NCI-H1436 treated with DMSO at 0.1 percent for 48 hours (cell line): ENCODE measurements at places on chromosomes 3 and 15.

GRCh38 chr3:11186318-11186692 lies 32.0 kb downstream of the HRH1 start:
- no peak for DNase-seq

DNA sequence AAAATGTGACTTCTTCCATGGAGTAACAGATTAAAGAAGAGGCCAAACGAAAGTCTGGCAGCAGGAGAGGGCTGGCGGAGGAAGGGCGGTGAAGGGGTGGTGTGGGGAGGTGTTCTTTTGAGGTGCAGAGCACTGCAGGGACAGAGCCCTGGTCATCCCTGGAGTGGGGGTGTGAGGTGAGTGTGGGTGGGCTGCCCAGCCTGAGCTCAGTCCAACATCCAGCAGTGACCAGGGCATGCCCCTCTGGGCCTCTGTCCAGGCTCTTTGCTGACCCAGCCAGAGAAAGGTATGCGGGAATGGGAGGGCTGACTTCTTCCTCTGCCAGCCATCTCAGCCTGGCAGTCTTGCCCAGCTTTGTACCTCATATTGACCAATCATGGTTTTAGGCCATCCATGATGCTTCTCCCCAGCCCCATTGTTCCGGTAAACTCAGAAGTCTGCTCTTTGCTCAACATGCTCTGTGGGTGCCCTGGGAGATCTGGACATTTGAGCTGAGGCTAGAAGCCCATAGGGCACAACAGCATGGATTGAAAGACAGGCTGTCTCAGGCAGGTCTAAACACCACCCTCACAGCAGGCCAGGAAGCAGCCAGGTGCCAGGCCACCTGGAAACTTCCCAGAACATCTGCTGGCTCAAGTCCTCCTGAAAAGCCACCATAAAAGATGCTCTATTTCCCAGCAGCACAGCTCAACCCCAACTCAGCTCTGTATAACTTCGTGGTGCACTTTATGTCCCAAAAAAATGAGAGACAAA lies 25.9 kb upstream of the CXCR6 start:
- no peak for DNase-seq

- DNase-seq = no peak
Measured at GRCh38 chr3:55085231-55085630, 157.4 kb upstream of the LRTM1 start.

DNA sequence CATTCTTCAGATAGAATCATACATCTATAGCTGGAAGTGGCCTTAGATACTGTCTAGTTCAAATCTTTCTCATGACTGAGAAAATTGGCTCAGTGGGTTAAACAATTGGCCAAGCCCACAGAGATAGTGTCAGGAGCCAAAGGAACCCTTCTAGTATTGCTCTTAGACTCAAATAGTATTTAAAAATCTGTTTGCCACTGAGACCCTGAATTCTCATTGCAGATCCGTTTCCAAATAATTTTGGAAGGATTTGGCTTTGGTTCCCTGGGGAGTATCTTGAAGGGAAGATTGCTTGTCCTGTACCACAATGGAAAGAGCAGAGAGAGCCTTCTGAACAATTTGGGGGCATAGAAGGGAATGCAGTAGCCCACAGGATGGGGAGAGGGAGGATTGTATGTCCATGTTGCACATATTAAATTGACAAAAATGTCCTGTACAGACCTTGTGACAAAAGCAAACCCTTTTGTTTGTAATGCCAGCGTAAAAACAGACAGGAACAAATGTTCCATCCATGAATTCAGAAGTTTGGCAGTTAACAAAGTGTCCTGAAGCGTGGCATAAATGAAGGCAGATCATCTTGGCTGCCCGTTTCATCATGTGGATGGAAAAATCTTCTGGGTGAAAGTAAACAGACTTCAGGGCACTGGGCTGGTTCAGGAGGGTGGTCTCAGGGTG lies 156.4 kb upstream of the RASGRP1 start:
- DNase-seq = no peak

DNA sequence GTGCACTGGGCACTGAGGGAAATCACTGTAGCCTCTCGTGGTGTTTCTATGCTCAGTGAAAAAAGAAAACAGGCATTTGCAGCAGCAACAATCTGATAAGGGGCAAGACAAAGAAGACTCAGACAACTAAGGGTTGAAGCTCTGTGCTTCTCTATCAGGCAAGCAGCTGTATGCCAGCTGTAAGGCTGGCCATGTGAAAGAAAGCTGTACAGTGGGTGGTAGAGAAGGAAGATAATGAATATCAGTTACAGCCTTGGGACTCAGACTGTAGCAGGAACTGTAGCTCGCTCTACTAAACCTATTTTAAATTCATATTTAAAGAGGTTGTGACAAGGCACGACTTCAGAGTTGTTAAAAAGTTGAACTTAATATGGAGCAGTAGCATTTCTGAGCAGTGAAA lies 76.3 kb downstream of the VGLL3 start:
- no peak for DNase-seq
